ENCODE measurements at places on chromosomes 5 and 9.

DNA sequence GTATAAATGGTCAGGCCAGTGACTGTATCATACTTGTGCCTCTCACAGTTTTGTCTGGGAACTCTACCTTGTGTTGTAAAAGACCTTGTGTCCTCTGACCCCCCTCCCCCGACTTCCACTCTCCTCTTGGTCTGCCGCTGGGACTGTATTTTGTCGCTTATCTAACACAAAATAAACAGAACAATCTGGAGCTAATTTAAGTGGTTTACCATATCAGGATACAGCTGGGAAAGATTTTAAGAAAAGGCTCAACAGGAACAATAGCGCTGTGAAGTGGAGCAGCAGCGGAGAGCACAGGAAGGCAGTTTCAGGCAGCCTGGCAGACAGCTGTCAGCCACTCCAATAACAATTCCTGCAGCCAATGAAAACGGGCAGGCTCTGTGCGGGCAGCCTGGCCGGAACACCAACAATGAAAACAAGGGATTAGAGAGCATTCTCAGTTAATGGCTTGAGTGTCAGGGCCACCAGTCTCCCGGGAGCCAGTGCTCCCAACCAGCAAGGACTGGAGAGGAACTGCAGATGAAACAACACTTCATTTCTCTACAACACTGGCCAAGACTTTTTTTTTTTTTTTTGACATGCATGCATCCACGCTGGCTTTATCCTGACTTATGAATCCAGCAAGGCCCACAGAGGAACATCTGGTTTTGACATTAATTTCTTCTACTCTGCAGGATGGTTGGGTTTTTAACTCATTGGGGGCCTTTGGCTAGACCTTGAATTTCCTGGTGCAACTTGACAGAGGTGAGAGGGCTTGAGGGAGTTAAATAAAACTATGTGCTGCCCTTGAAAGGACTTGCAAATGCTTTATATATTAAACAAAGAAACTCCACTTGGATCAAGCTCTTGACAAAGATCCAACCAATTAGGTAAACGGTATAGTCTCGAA, 76.7 kb downstream of the ARSB start:
- DNase-seq, result no peak

DNA sequence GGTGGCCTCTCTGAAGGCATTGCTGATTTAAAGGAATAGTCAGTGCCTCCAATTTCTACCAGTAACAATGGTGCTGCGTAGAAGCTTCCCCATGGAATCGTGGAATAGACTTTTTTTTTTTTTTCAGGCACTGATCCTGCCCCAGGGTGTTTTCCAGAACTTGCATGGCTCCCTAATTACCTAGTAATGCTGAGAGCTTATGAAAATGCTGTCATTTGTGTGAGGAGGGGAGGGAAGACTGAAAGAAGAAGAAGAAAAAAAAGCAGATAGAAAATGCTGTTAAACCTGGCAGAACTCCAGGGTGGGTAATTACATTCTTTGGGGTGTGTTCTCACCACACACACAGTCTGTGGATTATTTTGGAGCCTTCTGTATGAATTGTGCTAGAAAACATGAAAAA, 4.8 kb upstream of the GRIA1 start:
- DNase-seq, result no peak

GRCh38 chr9:31700252-31701045, 684.0 kb upstream of the ACO1 start:
- peak; percentile 95 for DNase-seq

- no peak for DNase-seq
These were observed 10.4 kb downstream of the C9orf152 start for GRCh38 chr9:110197330-110198187.

- no peak for DNase-seq
These were observed 142.0 kb upstream of the SHB start for GRCh38 chr9:38211002-38211401.

GRCh38 chr5:141475625-141476131, at the start of gene PCDHGC3:
Gene PCDHGC3, plus strand, starts transcription at chr5:141475966. Its CDS starts 151 bp downstream, at chr5:141476117.
- peak; percentile 95 for DNase-seq

DNA sequence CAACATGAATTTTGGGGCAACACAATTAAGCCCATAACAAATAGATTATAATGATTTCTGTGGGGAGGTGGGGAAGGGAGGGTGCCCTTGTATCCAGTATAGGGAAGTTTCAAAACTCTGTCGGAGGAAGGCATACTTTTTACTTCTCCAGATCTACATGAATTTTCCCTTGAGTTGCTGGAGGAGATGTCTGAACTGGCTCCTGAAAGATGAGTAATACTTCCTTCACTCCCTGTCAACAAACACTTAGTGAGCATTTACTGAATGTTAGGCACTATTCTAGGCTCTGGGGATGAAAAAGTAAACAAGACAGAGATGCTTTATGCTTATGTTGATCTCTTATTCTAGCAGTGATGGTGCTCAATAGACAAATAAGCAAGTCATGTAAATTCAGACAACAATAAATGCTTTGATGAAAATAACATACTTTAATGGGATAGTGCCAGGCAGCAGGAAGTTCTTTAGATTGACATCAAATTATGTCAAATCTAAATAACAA, 197.9 kb upstream of the ANKH start:
- DNase-seq, result peak; percentile 11

DNA sequence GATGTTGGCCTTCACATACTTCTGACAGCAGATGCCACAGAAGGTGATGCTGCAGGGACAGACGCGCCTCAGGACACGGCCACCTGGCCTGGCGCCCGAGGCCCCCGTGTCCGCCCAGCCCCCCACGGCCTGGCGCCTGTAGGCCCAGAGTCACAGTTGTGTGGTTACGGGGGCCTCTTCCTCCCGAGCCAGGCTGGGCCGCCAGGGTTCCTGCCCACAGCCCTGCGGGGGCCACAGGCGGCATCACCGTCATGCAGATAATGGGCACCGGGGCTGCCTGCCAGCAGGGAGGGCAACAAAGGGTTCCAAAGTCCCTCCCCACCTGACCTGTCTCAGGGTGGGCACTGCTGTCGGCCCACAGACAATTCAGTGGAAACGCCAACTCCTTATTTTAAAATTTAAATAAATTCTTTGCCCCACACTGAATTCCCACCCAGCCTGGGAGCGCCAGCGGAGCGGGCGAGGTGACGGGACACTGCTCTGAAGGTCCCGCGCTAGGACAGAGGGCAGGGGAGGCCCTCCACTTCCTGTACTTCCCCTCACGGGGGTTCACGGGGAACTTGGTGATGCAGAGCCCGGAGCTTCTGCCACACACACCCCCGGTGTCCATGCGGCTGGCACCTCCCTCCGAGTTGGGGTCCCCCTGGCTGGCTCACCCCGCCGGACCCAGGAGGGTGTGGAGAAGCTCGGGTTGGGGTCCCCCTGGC, 40.6 kb downstream of the EXOC3 start:
- DNase-seq, result no peak

- DNase-seq, result no peak
These were observed 14.6 kb downstream of the HSPB3 start for GRCh38 chr5:54470128-54470527.

- DNase-seq, result no peak
These were observed 189.0 kb downstream of the NR3C1 start for GRCh38 chr5:143214458-143214857.

GRCh38 chr9:93660352-93661046, 84.1 kb downstream of the PHF2 start:
- DNase-seq, result no peak

GRCh38 chr5:15680455-15680854, 180.5 kb downstream of the FBXL7 start:
- DNase-seq, result no peak

GRCh38 chr9:87540444-87541105, 42.9 kb downstream of the DAPK1 start:
- DNase-seq, result no peak

GRCh38 chr5:39266442-39266841, 47.1 kb upstream of the FYB1 start:
- no peak for DNase-seq

GRCh38 chr5:9337928-9338595, 207.8 kb downstream of the SEMA5A start:
- peak; percentile 69 for DNase-seq

DNA sequence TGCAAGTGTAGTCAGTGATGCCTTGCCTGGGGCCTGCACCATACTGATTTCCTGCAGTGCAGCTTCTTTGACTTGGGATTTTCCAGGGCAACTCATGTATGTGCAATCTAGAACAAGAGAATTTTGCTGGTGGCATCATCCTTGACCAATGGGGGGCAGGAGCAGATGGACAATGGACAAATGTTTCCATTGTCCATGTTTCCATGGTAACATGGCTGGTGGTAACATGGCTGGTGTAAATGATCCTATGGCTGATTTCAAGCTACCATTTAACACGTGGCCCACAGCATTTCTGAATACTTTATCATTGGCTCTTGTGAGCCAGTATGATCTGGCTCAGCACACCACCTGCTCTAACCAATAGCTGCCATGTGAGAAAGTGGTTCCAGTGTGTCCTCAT, 130.1 kb upstream of the OSMR start:
- peak; percentile 52 for DNase-seq

GRCh38 chr5:143247134-143247815, 156.2 kb downstream of the NR3C1 start:
- DNase-seq, result no peak

- DNase-seq, result no peak
These were observed 116.5 kb downstream of the PDE4D start for GRCh38 chr5:59777028-59777427.

DNA sequence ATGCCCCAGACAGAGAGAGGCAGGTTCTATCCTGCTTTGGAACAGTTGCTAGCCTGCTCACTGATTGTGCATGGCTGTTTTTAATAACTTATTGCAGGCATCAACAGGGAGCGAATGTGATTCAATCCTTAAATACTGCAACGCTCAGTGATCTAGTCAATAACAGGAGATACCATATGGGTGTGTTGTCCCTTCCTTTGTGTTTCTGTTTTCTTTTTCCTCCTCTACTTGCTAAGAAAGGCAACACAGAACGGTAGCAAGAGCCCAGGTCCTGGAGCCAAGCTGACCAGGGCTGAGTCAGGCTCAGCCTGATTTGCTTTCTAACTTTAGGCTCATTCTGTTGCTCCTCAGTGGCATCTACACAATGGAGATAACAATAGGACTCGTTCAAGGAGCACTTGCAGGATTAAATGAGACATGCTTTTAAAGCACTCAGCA, 98.6 kb upstream of the EQTN start:
- DNase-seq, result peak; percentile 78

GRCh38 chr9:133484671-133485437, 6.0 kb upstream of the SLC2A6 start:
- DNase-seq, result no peak

GRCh38 chr5:140630292-140631035, 2.5 kb downstream of the CD14 start:
- DNase-seq, result peak; percentile 51

DNA sequence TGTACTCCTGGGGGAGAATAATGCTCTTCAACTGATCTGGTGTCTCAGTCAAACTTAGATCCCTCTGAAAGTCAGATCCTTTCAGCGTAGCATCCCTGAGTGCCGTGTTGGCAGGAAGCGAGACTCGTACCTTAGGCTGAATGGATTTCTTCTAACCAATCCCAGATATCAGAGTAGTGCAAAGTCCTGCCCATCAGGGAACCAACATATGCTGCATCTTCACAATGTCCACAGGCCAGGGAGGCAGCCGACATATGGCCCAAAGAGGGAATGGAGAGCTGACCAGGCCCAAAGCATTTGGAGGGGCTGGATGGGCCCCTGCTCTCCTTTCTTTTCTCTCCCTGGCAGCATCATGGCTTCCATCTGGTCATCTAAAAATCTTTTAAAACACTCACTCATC, 497.0 kb upstream of the DAP start:
- no peak for DNase-seq

- DNase-seq, result no peak
These were observed 119.6 kb upstream of the FSTL4 start for GRCh38 chr5:133731951-133732350.

DNA sequence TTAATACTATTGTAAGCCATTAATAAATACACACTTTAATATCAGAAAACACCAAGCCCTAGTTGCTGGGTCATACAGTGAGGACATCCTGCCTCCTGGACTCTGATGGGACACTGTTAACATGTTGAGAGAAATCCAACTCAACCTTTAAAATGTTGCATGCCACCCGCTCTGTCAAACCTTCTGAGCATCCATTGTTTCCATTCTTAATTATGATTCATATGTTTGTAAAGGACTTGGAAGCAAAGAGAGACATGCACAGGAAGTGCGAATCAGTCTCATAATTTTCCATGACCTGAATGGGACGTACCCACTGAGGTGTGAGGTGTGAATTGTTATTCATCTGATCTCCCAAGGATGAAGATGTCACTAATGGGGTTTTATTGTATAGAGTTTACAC, 186.4 kb downstream of the CAAP1 start:
- DNase-seq, result peak; percentile 3

- no peak for DNase-seq
These were observed 20.8 kb downstream of the C9orf152 start for GRCh38 chr9:110187126-110187525.

DNA sequence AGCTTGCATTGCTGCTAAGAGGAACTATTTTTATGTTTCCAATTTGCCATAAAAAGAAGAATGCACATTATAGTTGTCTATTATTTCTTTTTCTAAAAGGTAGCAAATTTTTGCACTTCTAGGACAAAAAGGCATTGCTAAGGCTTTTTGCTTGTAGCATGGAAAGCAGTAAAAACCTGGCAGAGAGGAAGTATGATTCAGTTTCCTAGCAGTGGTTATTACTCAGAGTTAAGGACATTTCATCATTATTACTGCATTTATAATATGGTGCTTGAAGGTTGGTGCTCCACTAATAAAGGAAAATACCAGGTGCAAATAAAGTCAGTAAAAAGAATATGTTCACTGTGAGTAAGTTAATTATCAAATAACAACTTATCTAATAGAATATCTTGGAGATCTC, 179.8 kb upstream of the PLPPR1 start:
- no peak for DNase-seq

- peak; percentile 32 for DNase-seq
These were observed 43.3 kb downstream of the RPS23 start for GRCh38 chr5:82234885-82235284.

All from mammary epithelial cell (primary cell).